Osteocyte (in vitro differentiated cells): ENCODE measurements at places on chromosomes 12 and 14. TPM values are rescaled to one million over a fixed set of nuclear protein-coding genes. Genes with fewer than 3 reads are reported as not detected.

GRCh38 chr12:90055071-90055470 is 346.4 kb upstream of the ATP2B1 start:
- no peaks in the 10 kb centered on the region for H3K36me3 ChIP-seq
- no peaks in the 10 kb centered on the region for H3K27me3 ChIP-seq
- H3K4me3 ChIP-seq = no peak overlapping the region

DNA sequence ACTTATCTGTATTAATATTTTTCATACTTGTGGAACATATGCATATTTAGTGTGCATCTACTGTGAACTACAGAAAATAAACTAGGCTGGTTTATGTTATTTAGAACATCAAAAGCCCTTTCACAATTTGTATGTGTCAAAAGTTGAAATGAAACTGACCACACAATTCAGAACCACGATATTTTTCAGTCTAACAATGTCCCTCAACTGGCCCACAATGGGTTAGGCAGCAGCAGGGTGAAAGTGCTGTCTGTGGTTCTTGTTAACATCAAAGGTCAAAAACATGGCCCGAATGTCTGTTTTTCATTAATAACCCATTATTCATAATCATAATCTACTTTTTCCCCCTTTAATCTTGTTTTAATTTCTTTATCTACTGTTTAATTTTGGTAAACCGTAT is 559.9 kb upstream of the ATP2B1 start:
- no peak for DNase-seq
- no peaks in the 10 kb centered on the region for H3K4me1 ChIP-seq
- H3K36me3 ChIP-seq = no peaks in the 10 kb centered on the region

- no peak overlapping the region for H3K27ac ChIP-seq
- H3K27me3 ChIP-seq = no peaks in the 10 kb centered on the region
- H3K36me3 ChIP-seq = no peaks in the 10 kb centered on the region
- DNase-seq = no peak
These were observed 68.0 kb upstream of the FAR2 start for GRCh38 chr12:29081101-29081500.

Gene RPGRIP1
- total RNA-seq = not detected in 2 replicates

DNA sequence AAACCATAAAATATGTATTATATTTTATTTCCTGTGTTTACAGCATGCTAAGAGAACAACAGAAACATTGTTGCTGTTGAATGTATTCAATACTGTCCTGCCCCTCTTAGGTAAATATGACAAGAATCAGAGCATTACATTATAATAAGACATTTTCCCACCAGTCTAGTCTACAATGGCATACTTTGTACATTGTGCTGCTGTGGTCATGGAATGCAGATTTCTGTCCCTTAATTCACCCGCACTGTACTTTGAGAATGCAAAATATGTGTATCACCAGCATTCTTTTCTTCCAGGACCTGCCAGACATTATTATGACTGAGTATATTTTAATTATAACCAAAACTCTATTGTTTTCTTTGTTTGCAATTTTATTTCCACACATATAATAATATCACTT is 16.5 kb upstream of the OR10AD1 start:
- no peaks in the 10 kb centered on the region for H3K36me3 ChIP-seq
- H3K27ac ChIP-seq = no peak overlapping the region
- peaks cover 35% of the 10 kb centered on the region for H3K27me3 ChIP-seq
- no peak overlapping the region for H3K4me3 ChIP-seq
- DNase-seq = no peak

Gene PRIM1
- 5.6 and 6.2 TPM in 2 replicates for total RNA-seq

Gene CHGA
- total RNA-seq = 0.27 TPM in 1 of 2 replicates, not detected in the other

DNA sequence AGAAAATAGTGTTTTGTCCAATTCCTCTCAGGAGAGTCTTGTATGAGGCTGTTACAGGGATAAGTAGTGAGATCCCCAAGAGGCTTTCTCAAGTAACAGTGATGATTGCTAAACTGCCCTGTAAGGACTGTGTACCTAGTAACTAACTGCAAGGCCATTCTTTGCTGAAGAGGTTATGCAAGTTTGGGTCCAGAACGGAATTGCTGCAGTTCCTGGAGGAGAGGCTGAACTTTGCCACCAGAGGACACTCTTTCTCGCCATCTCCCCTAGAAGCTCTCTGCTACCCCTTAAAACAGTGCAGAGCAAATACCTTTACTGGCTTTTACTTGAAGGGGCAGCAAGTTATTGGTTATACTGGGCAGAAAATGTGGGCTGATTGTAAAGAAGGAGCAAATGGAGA is 180.0 kb downstream of the RBM19 start:
- no peaks in the 10 kb centered on the region for H3K36me3 ChIP-seq
- no peak overlapping the region for H3K4me3 ChIP-seq
- H3K27me3 ChIP-seq = peaks cover 50% of the 10 kb centered on the region
- DNase-seq = no peak
- H3K4me1 ChIP-seq = peaks cover 4% of the 10 kb centered on the region

GRCh38 chr12:234019-234418 is 20.1 kb upstream of the SLC6A12 start:
- no peak for DNase-seq
- no peaks in the 10 kb centered on the region for H3K4me1 ChIP-seq
- no peaks in the 10 kb centered on the region for H3K36me3 ChIP-seq
- peaks cover 33% of the 10 kb centered on the region for H3K27me3 ChIP-seq

DNA sequence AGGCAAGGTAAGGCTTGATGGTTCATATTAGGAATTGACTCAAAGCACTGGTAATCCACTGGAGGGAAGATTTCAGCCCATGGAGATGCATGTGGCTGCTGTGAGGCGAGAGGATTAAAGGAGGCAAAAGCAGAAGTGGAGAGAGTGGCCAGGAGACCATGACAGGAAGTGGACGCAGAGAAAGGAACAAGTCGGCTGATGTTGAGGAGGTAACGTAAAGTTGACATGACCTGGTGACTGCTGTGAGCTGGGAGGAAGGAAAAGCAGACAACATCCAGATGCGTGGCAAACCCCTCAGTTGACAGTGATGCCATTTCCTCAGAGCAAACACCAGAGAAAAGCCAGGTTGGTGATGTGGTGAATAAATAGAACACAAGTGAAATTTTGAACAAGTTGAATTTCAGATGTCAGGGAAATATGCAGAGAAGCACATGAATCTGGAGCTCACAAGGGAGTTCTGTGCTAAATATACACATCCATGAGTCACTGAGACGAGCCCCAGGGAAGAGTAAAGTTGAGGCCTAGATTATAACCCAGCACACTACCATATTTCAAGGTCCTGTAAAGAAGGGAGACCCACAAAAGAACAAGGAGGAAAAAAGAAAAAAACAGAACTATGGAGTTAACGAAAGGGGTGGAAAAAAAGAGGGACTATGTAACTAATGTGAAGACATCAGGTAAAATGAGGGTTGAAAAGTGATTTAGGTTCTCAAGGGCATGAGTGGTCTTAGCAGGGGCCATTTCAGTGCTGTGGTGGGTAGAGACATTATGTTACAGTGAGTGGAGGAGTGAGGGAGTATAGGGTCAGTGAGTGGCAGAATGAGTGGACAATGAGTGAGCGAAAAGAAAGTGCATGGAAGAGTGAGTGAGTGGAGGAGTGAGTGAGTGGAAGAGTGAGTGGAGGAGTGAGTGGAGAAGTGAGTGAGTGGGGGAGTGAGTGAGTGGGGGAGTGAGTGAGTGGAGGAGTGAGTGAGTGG is 61.6 kb upstream of the GZMB start:
- no peak overlapping the region for H3K27ac ChIP-seq
- no peaks in the 10 kb centered on the region for H3K36me3 ChIP-seq
- H3K4me1 ChIP-seq = no peaks in the 10 kb centered on the region
- DNase-seq = no peak

GRCh38 chr14:22780105-22780679 is 13.7 kb downstream of the OXA1L start:
- H3K36me3 ChIP-seq = no peaks in the 10 kb centered on the region
- no peaks in the 10 kb centered on the region for H3K27me3 ChIP-seq
- H3K4me1 ChIP-seq = no peaks in the 10 kb centered on the region
- H3K27ac ChIP-seq = no peak overlapping the region

DNA sequence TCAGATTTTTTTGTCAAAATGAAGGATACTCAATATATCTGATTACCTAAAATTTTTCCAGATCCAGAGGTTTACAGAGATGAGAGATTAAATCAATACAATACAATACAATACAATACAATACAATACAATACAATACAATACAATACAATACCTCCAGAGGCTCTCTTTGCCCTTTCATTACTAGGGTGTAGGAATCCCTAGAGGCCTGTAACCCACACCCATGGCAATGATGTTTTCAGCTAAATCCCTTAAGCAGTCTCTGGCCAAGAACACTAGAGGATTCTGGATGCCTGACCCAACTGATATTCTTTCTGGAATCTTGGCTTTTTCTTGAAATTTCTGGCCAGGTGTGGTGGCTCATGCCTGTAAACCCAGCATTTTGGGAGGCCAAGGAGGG is 23.7 kb upstream of the AEBP2 start:
- no peak overlapping the region for H3K4me3 ChIP-seq
- H3K36me3 ChIP-seq = no peaks in the 10 kb centered on the region
- no peak overlapping the region for H3K27ac ChIP-seq
- H3K27me3 ChIP-seq = no peaks in the 10 kb centered on the region

Gene TAS2R20
- total RNA-seq = 2.3 and 2.8 TPM in 2 replicates

Gene LRRC10
- total RNA-seq = not detected in 2 replicates

Gene KIAA0586
- total RNA-seq = 17.9 and 19.0 TPM in 2 replicates

GRCh38 chr14:101823511-101824120 is 62.1 kb downstream of the PPP2R5C start:
- no peak overlapping the region for H3K27ac ChIP-seq
- H3K36me3 ChIP-seq = peaks cover 28% of the 10 kb centered on the region
- peaks cover 10% of the 10 kb centered on the region for H3K4me1 ChIP-seq
- no peaks in the 10 kb centered on the region for H3K27me3 ChIP-seq
- no peak overlapping the region for H3K4me3 ChIP-seq

- no peaks in the 10 kb centered on the region for H3K36me3 ChIP-seq
- no peak for DNase-seq
These were observed 136.1 kb upstream of the WSCD2 start for GRCh38 chr12:107992870-107993451.

Gene TTC8
- total RNA-seq = 23.6 and 26.8 TPM in 2 replicates

Gene CCDC175
- not detected in 2 replicates for total RNA-seq

Gene ZNF891
- total RNA-seq = 2.1 and 2.3 TPM in 2 replicates

DNA sequence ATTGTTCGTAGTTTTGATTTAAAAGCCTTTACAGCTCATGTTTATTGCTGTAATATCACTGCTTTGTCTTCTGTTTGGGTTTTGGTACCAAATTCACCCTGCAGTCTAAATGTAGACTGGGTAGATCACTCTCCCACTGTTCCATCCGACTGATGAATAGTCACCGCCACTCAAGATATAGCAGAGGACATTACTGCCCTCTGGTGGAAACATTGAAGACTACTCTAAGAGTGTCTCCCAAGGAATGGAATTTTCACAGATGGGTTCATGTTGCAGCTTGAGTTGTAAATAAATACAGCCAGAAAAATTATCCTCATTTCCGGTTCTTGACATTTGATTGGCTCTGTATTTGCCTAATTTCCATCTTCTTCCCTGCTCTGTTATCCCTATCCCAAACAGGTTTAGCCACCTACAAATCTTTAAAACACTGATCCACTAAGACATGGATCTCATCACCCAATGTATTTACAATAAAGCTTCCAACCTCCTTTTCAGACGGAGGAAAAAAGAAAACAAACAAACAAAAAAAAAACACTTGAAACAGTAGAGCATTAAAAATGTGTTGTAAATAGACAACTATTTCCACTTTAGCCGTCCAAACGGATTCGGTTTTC is 198.3 kb upstream of the CPNE8 start:
- H3K27ac ChIP-seq = no peak overlapping the region
- no peaks in the 10 kb centered on the region for H3K4me1 ChIP-seq
- H3K36me3 ChIP-seq = no peaks in the 10 kb centered on the region
- no peak overlapping the region for H3K4me3 ChIP-seq
- no peak for DNase-seq

DNA sequence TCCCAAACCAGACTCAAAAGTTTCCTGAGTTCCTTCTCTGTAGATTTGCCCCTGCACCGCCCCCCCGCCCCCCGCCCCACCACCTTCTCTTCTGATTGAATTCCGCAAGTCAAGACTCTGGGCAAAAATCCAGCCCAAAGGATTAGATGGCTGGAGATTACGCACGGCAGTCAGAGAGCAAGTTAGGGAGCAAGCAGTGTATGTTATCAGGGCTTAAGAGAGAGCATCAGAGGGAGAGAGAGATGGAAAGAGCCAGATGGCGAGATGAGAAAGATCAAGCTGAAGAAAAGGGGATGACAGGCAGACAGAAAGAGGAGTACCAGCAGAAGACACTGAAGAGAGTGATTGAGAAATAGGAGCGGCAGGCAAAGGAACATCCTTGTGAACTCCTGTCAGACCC is 13.9 kb upstream of the ANKRD33 start:
- no peak for DNase-seq
- no peaks in the 10 kb centered on the region for H3K36me3 ChIP-seq
- no peak overlapping the region for H3K27ac ChIP-seq
- no peak overlapping the region for H3K4me3 ChIP-seq
- peaks cover 16% of the 10 kb centered on the region for H3K4me1 ChIP-seq

DNA sequence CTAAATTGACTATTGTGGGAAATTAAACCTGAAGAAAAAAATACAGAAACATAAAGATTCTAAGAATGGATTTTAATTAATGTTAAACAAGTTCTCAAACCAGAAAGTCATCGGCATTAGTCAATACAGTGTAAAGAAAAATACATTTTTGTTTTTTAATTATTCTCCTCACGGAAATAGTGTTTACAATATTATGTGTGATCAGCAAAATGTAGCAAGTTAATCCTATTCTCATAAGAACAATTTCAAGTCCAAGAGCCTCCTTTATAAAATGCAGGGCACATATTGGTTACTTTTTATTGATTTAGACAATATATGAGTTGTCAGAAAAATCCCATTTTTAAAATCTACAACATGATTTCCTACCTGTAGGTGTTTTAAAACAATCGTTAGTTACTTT is 158.0 kb upstream of the MGAT4C start:
- DNase-seq = no peak
- no peaks in the 10 kb centered on the region for H3K27me3 ChIP-seq
- H3K4me1 ChIP-seq = peaks cover 5% of the 10 kb centered on the region
- no peaks in the 10 kb centered on the region for H3K36me3 ChIP-seq
